ENCODE measurements at places on chromosomes 12 and 14.

DNA sequence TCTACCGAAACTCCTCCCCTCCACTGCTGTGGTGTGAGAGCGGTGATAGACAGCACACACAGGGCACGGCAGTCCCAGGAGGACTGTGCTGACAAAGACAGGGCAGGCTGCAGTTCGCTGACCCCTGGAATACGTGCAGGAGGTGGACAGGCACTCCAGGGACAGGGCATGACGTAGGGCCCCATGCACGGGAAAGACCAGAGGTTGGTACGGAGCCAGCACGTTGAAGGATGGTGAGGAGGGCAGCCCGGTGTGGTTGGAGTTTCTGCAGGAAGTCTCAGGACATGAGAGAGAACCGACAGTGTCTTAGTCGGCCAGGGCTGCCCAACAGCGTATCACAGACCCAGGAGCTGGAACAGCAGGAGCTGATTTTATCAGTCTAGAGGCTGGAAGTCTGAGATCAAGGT lies 254.2 kb upstream of the FKBP4 start:
- no peak for DNase-seq

GRCh38 chr14:92783813-92784431 lies 10.2 kb upstream of the GOLGA5 start:
- peak; percentile 12 for DNase-seq

GRCh38 chr12:26867080-26867479 lies 34.1 kb upstream of the ITPR2 start:
- DNase-seq = no peak

- DNase-seq = no peak
Observed at GRCh38 chr12:80838024-80838658, 99.6 kb downstream of the LIN7A start.

DNA sequence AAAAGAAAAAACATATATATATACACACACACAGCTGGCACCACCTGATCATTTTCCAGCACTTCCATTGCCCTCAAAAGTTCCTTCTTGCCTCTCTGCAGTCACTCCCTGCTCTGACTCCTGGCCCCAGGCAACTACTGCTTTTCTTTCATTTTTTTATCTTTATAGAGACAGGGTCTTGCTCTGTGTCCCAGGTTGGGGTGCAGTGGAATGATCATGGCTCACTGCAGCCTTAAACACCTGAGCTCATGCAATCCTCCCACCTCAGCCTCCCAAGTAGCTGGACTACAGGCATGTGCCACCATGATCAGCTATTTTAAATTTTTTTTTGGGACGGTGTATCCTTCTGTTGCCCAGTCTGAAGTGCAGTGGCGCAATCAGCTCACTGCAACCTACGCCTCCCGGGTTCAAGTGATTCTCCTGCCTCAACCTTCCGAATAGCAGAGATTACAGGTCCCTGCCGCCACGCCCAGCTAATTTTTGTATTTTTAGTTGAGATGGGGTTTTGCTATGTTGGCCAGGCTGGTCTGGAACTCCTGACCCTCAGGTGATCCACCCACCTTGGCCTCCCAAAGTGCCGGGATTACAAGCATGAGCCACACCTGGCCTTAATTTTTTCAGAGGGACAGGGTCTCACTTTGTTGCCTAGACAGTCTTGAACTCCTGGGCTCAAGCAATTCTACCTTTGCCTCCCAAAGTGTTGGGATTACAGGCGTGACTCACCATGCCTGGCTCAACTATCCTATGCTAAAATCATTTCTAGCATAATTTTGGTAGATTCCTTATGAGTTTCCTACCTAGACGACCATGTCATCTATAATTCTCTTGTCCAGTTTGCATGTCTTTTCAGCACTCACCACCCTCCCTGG lies 7.8 kb downstream of the HSP90AA1 start:
- DNase-seq = no peak

DNA sequence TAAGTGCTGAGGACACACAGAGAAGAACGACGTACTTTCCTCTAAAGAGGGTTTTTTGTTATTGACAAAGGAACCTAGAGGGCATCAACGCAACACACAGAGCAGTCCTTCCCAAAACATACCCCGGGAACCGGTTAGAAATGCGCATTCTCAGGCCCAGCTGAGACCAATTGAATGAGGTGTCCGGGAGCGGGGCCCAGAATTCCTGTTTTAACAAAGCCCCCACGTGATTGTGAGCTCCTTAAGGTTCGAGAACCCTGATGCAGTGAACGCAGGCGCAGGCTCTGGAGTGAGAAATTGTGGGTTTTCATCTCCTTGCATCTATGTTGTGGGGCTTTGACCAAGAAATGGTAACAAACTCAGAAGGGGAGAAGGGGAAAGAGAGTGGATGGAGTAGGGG lies 51.0 kb upstream of the TBX3 start:
- DNase-seq = no peak

- DNase-seq = no peak
Observed at GRCh38 chr14:85711620-85712019, 181.7 kb downstream of the FLRT2 start.

GRCh38 chr12:102933168-102933567 lies 16.1 kb upstream of the PAH start:
- DNase-seq = no peak

DNA sequence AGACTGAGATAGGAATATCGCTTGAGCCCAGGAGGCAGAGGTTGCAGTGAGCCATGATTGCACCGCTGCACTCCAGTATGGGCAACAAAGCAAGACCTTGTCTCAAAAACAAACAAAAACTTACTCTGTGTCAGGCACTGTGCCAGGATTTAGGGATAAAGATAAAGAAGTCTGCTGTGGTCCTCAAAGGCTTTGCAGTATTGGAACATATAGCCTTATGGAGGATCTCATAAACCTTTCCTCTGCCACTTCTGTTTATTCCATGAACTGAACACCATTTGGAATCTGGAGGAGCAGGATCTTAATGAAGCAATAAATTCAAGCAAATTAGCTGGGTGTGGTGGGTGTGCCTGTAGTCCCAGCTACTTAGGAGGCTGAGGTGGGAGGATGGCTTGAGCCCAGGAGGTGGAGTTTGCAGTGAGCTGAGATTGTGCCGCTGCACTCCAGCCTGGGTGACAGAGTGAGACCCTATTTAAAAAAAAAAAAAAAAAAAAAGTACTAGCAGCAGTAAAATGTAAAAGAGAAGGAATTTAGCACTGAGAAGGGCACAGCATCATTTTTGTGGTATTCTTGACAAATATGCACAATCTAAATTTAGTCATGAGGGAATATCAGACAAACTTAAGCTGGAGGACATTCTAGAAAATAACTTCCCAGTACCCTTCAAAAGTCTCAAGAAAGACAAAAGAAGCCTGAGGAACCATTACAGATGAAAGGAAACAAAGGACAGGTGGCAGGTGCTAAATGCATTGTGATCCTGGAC lies 27.1 kb downstream of the BMAL2 start:
- DNase-seq = no peak

All from NCI-H1048 (cell line).